A549 (cell line): ENCODE measurements at places on chromosomes 6 and 20.
A peak's percentile ranks its signal among the peaks of the same experiment; 100 is the strongest.

DNA sequence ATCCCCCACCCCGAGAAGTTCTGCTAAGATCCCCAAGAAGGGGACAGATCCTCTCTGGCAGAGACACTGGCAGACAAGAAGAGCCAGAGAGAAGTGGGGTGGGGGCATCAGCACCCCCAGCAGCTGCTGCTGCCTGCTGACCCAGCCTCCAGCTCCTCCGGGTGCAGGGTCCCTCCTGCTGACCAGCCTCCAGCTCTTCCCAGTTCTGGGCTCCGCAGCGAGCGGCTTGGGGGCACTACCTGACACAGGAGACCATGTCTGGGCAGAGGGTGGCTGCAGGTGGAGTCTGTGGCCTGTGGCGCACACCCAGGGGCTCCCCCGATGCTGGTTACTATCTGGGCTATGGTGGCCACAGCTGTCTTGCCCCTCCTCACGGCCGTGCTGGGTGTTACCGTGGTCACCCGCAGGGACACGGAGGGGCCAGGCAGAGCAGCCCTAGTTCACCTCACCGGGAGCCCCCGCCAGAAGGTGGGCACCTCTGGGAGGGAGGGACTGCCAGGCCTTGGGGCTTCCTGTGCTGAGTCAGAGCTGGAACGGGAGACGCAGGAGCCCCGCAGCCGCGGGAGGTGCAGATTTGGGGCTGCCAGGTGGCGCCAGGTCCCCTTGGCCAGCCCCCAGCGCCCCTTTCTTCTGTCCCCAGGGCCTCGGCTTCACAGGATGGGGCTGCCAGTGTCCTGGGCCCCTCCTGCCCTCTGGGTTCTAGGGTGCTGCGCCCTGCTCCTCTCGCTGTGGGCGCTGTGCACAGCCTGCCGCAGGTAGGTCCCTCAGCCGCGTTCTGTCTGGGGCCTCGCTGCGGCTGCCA, 630 bp downstream of the LIME1 start:
- DNase-seq: no peak

DNA sequence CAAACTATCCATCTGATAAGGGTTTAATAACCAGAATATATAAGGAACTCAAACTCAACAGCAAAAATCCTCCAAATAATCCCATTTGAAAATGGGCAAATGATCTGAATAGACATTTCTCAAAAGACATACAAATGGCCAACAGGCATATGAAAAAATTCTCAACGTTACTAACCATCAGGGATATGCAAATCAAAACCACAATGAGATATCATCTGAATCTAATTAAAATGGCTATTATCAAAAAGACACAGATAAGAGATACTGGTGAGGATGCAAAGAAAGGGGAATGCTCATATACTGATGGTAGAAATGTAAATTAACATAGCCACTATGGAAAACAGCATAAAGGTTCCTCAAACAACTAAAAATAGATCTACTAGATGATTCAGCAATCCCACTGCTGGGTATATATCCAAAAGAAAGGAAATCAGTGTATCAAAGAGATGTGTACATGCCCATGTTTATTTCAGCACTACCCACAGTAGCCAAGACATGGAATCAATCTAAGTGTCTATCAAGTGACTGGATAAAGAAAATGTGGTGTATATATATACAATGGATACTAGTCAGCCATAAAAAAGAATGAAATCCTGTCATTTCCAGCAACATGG, 6.1 kb upstream of the BRD2 start:
- DNase-seq: no peak

GRCh38 chr6:159866286-159867247, 24.2 kb upstream of the MAS1 start:
- DNase-seq: no peak

DNA sequence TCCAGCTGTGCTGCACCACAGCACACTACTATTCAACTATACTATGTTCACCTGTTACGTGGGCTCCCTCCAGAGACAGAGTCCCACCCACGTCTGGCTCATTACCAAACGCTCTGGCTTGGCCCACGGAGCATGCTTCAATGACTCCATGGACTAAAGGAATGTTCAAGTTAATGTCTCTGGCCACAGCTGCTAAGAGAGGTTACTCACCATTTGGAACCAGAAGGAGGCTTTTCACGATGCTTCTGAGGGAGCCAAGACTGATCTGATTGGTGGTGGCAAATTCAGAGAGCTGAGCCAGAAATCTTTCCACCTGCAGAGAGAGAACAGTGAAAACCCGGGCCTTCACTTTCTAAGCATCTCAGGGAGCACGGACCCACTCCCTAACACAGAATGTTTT, 15.6 kb downstream of the COMMD7 start:
- DNase-seq: no peak

- no peak for DNase-seq
Measured at GRCh38 chr6:53495506-53496499, 49.1 kb downstream of the GCLC start.

DNA sequence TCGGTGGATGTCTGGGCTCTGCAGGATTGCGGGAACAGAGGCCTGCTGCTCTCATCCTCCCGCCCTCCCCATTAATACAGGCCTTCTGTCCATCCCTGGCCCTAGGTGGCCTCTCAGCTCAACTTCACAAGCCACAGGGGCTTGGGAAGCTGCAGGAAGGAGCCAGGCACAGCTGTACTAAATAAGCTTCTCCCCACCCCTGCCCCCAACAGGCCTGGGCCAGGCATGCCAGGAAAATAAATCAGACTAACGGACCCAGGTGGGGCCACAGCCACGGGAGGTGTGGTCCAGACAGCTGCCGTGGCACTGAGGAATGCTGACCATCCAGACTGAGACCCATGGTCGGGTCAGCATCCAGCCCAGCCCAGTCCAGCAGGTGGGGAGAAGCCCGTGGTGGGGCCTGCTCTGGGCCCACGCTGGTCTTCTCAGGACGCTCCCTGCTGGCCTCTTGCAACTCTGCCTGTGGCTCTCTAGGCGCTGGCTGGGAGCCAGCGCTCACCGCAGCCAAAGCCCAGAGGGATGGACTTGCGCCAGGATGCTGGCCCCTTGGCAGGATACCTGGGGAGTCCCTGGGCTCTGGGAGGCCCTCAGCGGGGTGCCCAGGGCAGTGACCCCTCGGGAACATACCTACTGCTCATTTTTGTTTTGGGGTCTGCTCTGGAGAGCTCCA, 8.6 kb upstream of the YTHDF1 start:
- DNase-seq: peak; percentile 60

GRCh38 chr6:87941556-87942358, 105.9 kb upstream of the SPACA1 start:
- DNase-seq: no peak

DNA sequence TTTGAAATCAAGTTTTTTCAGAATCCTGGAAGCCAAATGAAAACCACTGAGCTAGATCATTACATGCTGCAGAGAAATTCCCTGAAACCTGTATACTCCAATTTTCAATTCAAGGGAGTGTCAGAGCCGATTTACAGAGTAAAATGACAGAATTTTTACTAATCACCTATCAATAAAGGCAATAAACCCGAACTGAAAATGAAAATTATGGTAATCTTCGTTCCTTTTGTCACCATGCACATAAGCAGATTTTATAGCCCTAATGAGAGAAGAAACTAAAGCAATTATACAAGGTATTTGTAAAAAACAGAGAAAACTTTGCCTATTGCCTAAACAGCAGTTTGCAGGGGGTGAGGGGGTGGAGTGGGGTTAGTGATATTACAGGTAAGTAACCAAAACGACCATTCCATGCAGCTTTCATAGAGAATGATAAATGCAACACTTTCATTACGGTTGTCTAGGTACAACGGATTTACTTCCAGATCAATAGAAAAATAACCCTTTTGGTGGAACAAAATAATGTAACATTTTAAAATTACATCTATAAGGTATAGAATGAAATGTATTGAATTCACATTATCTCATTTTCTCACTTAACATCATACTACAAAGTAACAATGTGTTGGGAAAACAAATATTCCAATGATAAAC, 115.2 kb upstream of the BEND6 start:
- DNase-seq: no peak

GRCh38 chr20:4811661-4812181, 90.0 kb downstream of the PRND start:
- no peak for DNase-seq

DNA sequence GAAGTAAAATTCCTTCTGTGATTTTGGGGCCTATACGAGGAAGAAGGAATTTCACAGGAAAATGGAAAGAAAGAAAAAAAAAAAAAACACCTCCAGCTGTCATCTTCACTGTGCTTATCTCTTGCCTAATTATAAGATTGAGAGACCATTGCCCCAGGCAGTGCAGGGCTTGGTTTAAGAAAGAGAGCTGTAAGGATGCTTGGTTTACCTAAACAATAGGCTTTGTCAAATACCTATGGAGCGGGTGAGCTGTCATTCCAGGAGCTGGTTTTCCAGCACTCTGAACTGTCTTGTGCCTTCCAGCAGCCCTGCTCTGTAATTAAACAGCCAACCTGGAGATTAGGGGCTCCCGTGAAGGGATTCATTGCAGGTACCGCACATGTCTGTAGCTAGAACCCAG, 137.8 kb downstream of the EDN3 start:
- DNase-seq: no peak

DNA sequence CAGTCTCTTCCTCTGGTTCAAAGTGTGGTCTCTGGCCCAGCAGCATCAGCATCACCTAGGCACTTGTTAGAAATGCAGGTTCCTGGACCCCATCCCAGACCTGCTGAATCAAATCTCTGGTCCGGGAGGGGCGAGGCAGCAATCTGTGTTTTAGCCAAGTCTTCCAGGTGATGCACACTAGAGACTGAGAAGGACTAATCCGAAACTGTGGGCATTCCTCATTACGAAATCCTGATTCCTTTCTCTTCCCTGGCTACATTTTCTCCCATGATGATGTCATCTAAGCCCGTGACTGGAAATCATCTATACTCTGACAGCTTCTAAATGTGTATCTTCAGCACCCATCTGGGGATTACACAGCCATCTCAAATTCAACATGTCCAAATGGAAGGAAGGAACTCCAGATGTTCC, 39.7 kb upstream of the PRND start:
- no peak for DNase-seq

GRCh38 chr20:35200267-35200666, 26.2 kb upstream of the MMP24 start:
- no peak for DNase-seq

DNA sequence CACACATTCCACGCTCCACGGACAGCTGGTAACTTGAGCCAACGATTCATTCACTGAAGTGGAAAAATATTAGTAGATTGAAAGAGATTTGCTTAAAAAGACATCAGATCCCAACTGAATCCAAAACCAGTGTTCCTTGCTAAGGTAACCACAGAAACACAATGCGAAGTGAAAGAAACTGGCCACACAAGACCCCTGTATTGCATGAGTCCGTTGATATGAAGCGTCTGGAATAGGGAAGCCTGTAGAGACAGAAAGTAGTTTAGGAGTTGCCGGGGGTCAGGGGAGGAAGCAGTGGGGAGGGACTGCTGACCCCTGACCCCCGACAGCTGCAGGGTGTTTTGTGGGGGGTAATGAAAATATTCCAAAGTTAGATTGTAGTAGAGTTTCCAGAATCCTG, 10.0 kb downstream of the PCK1 start:
- no peak for DNase-seq

- DNase-seq: no peak
Measured at GRCh38 chr20:16397086-16397485, 176.2 kb downstream of the KIF16B start.

- no peak for DNase-seq
Measured at GRCh38 chr6:121285041-121285440, 49.2 kb downstream of the TBC1D32 start.

DNA sequence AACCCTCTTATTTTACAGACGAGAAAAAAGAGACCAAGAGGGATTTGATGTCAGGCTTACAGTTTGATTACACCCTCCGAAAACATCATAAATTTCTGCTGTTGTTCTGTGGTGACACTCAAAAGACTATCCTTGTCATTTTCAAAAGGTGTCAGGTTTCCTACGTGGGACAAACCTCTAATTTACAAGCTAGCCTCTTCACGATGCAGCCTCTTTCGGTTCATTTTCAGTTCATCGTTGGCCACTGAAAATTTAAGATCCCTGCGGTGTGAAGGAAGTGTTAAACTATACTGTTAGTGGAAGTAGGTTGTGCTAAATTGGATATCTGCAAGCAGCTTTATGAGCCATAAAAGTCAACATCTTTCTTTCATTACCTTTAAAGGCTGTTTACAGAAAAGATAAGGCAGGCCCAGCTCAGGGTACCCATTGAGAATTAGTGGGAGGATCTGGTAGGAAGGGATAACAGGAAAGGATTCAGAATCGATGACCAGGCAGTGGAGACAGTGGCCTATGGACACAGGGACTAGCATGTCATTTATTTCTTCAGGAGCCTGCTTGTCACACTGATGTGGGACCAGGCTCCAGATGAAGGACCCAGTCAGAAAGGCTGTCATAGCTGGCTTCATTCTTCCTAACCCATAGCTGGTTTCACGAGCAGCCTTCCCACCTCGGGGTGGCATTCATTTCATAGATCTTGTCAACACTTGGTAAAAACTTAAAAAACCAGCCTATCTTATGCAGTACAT, 329.1 kb upstream of the SOX4 start:
- no peak for DNase-seq

GRCh38 chr20:24730750-24731149, 218.3 kb upstream of the CST7 start:
- DNase-seq: no peak

DNA sequence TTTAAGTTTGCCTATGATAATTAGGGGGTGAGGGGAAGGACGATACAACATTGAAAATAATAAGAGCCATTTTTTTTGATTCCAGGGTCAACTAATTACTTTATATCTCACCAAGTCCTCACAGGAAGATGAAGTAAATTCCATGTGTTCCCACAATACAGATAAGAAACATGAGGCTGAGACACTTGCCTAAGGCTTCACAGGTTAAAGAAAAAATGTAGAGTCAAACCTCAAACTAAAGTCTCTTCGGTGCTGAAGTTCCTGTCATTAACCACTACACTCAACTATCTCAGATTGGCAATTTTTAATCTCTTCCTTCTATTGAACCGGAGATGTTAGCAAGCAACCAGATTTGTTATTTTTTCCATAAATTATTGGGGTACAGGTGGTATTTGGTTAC, 33.0 kb downstream of the MRAP2 start:
- DNase-seq: no peak

DNA sequence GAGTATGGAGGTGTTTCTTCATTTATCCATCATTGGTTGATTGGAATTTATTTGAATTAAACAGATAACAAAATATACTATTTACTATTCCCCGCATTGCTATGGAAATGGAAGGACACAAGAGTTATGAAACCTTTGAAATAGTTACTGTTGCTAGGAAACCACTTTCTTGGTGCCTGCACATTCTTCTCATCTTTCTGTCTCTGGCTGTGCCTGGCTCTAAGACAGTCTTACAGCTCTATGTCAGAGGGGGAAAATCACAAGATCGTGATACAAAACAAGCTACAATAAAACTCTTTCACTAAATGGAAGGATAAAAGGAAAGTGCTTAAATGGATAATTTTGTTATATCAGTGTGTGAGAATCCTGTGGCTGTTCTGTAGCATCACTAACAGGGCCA, 453.0 kb downstream of the LMBRD1 start:
- no peak for DNase-seq
